ENCODE measurements at places on chromosomes 7 and 10.

GRCh38 chr10:76736815-76737618, 900.6 kb downstream of the KCNMA1 start:
- DNase-seq, result no peak

- DNase-seq, result peak; percentile 57
Observed at GRCh38 chr7:148962823-148963582, 65.3 kb downstream of the PDIA4 start.

GRCh38 chr7:147411096-147411495, 1179.5 kb upstream of the C7orf33 start:
- DNase-seq, result no peak

GRCh38 chr7:12127455-12127854, 83.6 kb upstream of the TMEM106B start:
- DNase-seq, result no peak

DNA sequence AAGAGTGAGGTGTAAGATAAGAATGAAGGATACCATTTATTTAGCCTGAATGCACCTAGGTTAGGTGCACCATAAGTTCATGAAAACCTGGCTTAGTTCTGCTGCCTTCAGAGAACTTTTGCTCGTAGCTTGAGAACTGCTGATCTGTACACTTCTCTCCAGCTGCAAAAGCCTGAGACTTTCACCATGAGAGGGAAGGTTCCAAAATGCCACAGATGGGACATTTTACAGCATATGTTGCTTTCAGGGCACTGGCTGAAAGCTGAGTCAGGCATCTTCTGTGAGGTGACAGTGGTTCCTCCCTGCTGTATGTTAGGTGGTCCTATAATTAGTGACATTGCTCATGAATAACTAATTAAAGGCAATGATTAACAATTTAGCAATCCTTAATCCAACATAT, 298.3 kb downstream of the GALNT17 start:
- DNase-seq, result no peak

DNA sequence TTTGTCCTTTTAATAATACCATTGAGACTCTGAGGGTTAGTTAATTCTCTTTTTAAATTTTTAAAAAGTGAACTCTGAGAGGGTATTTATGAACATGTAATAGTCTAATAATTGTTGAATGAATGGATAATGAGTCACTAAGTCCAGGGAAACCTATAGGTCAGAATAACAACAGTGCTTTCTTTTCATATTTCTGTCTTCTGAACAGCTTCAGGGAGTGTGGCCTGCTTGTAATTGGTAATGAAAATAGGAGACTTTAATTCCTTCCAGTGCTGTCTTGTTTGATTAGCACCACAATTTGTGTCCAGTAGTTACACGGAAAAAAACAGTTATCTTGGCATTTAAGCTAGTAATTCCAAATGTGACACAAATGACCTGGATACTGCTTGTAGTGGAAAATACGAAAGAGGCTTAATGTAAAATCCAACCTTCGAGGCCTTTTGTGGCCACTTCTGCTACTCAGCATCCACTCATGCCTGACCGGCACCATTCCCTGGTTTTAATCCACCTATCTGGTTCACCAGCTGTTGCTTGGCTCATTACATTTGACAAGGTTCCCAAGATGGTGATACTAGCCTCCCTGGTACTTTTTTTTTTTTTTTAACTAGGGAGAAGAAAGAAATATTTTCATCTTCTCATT, 149.3 kb upstream of the IMMP2L start:
- no peak for DNase-seq

- no peak for DNase-seq
Observed at GRCh38 chr7:99189222-99189621, 18.7 kb downstream of the KPNA7 start.

- no peak for DNase-seq
Observed at GRCh38 chr10:14595526-14596182, 179.0 kb downstream of the FAM107B start.

- DNase-seq, result no peak
Observed at GRCh38 chr10:73717556-73717955, 19.6 kb upstream of the AGAP5 start.

GRCh38 chr10:813286-813685, 118.2 kb downstream of the LARP4B start:
- no peak for DNase-seq

DNA sequence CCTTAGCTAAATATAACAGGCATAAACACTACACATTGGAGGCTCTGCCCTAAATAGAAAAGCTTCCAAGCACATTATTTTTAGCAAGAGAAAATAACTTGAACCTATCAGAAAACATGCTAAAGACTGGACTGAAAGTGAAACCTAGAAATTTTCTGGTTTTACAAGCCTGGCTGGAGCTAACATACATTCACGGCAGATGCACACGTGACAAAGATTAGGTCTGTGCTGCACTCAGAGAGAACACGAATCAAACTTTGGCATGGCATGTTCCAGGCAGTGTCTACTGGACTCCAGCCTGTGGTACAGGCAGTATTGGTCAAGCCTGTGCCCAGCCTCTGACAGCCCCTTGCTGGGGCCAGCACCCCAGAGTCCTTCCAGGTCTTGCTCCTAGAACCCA, 94.1 kb upstream of the PCBD1 start:
- DNase-seq, result no peak

GRCh38 chr7:129161524-129162225, 17.2 kb downstream of the TSPAN33 start:
- no peak for DNase-seq

DNA sequence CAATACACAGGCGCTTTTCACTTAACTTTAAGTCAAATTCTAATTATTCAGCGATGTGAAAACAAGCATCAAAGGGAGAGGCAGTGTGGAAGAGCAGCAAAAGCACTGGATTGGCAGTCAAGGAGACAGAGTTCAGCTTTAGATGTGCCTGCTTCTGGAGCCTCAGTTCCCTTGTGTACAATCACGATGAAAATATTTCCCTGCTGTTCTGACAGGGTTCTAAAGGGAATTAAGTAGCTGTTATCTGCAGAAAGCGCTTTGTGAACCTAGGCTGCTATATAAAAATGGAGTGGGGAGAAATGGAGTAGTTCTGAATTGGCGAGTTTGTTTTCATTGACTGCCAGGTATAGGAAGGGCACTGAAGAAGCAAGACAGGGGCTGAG, 237.8 kb upstream of the SP8 start:
- no peak for DNase-seq

DNA sequence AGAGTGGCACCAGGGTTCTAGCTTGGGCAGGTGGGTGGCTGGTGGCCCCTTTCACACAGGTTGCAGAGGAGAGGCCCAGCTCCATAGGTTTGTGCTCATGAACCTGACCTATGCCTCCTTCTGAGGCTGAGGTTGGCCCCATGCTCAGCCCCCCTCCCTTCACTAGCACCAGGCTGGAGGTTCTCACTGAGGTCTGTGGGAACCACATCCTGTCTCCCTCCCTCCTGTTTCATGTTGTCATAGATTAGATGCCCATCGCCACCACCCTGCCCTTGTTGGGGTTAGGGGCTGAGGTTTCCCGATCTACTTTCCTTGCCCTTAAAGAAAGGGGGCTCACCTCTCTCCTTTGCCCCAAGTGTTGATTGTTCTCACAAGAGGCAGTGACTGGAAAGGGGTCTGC, 14.7 kb downstream of the NEUROG3 start:
- peak; percentile 21 for DNase-seq

DNA sequence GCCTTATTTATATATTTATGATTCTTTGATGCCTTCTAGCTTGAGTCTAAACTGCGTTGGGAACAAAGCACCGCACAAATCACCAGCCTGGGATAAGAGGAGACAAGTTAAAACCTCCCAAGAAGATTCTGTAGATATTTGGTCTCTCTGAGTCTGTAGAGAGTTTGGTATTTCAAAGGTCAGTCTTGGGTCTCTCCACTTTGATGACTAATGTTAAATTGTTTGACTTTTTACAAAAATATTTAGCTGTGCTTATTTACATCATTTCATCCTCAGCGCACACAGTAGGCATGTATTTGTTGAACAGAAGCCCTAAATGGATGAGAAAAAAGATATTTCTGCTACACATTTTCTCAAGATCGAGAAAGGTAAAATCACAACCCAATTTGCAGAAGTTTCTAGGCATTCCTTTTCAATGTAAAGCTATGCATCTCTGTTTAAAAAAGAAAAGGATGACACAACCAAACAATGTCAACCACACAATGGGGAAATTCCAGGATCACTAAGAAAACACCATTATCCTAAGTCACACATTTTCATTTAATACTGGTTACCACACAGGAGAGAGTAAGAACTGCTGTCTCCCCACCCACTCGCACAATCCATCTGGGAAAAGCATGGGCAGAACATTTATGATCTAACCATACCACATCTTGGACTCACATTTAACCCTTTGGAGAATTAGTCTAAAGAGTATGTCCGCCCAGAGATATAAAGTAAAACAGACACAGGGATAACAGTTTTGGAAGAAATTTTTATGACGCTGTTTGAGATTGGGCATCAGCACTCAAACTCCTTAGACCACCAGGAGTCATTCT, 4.4 kb downstream of the CDK6 start:
- DNase-seq, result no peak

DNA sequence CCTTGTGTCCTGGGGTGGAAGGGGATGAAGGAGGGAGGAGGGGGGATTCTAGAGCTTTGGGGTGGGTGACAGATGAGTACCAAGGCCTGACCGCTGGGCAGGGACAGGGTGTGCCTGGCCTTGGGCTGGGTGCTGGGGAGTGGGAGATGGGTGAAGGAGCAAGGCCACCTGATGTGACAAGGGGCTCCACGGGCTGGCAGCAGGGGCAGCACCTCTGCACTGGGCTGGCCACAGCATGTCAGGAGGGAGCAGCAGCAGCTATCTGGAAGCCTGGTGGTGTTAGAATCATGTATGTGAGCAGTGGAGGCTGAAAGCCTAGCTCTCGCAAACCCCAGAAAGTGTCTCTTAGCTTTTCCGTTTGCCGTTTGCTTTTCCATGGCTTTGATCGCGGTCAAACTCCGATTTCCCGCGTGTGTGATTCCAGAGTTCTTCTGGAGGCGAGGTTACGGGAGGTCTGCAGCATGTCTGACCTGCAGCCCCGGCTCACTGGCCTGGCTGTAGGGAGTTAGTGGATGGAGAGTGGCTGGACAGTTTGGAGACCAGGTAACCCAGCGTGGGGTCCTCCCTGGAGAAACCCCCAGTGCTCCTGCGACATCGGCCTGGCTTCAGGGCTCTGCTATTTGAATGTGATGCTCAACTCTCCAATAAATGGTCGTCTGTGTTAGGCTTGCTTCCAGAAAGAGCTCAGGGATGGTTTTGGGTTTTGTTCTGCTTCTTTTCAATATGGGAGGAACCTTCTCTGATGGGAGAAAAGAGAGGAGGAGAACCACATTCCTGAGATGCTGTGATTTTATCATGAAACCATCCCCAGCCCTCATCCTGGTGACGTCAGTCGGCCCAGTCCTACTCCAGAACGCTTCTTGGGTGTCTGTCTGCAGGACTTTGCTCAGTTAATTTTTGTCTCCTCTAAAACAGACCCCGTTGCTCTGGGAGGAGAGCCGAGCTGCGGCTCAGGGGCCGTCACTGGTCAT, 105.5 kb downstream of the CUX1 start:
- no peak for DNase-seq

- no peak for DNase-seq
Observed at GRCh38 chr10:71039551-71039950, 151.2 kb upstream of the PCBD1 start.

- no peak for DNase-seq
Observed at GRCh38 chr7:74489997-74490945, 36.6 kb downstream of the GTF2IRD1 start.

- no peak for DNase-seq
Observed at GRCh38 chr10:61164458-61165160, 220.6 kb upstream of the RHOBTB1 start.

DNA sequence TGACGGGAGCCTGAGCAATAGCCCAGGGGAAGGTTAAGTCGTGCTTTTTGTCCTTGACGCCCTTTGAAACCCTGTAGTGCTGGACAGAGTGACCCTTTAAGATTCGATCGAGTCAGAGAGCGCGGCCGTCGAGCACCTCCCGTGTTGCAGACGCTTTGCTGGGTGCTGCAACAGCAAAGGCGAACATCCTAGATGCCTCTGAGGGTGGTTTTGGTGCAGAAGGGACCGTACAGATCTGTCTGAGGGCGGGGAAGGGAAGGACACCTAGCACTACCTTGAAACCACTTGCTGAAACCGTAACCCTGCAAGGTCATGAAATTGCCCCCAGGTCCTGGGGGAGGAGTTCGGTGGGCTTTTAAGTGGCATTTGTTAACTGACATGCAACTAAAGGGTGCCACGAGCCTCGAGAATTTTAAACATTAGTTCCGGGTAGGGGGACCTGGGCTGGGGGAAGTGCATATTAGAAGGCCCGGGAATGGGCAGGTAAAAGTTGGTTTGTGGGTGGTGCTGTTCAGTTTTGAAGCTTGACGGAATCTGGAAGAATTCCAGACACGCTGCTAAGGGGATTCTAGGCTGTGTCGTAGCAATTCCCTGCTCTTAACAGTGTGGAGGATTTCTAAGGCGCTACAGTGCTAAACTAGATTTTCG, 786 bp downstream of the ATP5F1C start:
- DNase-seq, result no peak

- peak; percentile 19 for DNase-seq
Observed at GRCh38 chr10:129057856-129058663, 409.0 kb upstream of the MGMT start.

DNA sequence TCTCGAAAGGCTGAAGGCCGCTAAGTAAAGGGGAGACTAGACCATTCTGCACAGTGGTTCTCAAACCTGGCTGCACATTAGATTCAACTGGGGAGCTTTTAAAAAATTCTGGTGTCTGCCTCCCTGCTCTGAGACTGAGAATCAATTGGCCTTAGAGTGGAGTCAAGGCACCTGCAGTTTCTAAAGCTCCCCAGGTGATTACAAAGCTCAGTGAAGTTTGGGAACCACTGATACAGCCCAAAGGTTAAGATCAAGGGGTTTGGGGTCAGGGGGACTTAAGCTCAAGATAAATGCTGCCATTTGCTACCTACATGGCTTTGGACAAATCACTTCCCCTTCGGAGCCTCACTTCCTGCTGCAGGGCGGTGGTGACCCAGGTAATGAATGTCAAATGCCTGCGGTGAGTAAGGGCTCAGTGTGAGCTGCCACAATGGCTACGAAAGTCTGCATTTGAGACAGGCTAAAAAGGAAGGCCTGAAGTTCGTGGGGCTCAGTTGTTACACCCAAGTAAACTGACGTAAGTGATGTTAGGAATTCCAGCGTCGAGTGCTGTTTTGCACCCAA, 72.3 kb downstream of the TLL2 start:
- DNase-seq, result no peak

- DNase-seq, result no peak
Observed at GRCh38 chr7:105581066-105581811, at the start of gene EFCAB10. Gene EFCAB10 (minus strand): TSS chr7:105581493. CDS start chr7:105581463, 30 bp downstream.

GRCh38 chr10:123382491-123382890, 228.3 kb downstream of the BUB3 start:
- DNase-seq, result no peak

DNA sequence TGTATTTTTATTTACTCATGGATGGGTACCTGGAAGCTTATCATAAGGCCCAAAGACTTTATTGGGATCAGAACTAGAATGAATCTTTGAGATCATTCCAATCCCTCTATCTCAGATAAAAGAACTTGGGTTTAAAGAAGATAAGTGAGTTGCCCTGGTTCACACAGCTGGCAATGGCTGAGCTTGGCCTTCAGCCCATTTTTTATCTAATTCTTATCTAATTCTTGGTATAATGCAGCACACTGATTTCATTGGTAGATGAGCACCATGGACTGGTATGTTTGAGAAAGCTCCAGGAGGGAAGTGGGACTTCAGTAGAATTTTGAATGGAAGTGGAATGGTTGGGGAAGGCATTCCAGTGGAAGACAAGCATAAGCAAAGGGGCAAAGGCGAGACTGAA, 558.9 kb downstream of the REEP3 start:
- DNase-seq, result no peak

All from activated effector memory CD4-positive, alpha-beta T cell treated with Interleukin-2 at 50 U/mL for 16 hours (primary cell).